ENCODE measurements at places on chromosomes 6 and 20.

GRCh38 chr6:9173229-9173628 lies 737.9 kb upstream of the SLC35B3 start:
- DNase-seq = no peak

- no peak for DNase-seq
Observed at GRCh38 chr6:128425856-128426255, 94.5 kb downstream of the PTPRK start.

DNA sequence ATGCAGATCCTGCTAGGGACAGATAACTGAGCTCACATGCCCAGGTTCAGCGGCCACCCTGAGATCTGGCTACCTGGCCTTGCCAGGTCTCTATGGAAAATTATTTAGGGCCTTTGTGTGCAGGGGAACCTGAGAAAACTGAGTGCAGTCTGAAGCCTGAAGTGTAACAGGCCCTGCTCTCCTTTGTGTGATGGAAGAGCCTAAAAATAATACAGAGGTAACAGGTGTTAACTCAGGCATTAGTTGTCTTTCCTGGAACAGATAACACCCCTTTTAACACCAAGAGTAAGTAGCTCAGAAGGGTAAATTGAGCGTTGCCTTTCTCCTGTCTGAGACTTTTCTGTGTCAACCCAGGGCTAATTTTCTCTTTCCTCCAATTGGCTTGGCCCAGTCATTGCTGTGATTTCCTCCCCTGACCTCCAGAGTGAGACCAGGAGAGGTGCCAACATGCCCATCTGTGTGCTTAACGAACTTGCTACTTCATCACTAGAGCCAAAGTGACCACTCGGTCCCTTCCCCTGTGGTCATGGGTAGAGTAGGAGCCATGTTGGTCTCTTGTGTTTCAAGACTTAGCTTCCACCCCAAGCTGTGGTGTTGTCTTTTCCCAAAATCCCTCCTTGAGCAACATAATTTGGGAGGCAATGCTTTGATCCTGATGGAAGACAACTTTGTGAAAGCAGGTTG lies 304.4 kb upstream of the JAG1 start:
- DNase-seq = no peak

- DNase-seq = no peak
Observed at GRCh38 chr6:310671-311070, 18.4 kb downstream of the DUSP22 start.

GRCh38 chr6:47485491-47486135 lies 8.0 kb downstream of the CD2AP start:
- DNase-seq = no peak

GRCh38 chr6:40473026-40473425 lies 114.1 kb downstream of the LRFN2 start:
- DNase-seq = no peak

GRCh38 chr6:29728173-29728874 lies 5.1 kb downstream of the HLA-F start:
- no peak for DNase-seq

- DNase-seq = no peak
Observed at GRCh38 chr6:50720623-50721022, 7.3 kb downstream of the TFAP2D start.

DNA sequence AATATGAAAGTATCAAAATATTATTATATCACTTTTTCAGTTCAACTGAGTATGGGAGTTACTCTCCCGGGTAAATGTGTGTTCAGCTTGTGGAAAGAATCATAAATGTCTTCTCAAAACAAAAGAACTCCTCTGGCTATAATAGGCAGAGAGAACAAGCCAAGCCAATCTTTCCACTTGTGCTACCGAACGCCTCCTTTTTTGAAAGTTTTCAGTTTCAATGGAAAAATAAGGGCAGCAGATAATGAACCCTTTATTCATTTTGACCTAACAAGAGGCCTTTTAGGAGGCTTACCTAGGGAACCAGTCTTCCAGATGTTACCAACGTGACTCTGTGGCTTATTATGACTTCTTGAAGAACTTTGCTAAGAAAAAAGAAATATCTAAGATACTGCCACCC lies 67.5 kb downstream of the PDE7B start:
- DNase-seq = no peak

GRCh38 chr6:6966127-6966526 lies 141.6 kb upstream of the RREB1 start:
- DNase-seq = no peak
